ENCODE measurements at places on chromosomes 4 and X.

- no peak for DNase-seq
Measured at GRCh38 chr4:22029803-22030202, 81.2 kb upstream of the KCNIP4 start.

- no peak for DNase-seq
Measured at GRCh38 chrX:97705936-97706335, 822.2 kb downstream of the RPA4 start.

- no peak for DNase-seq
Measured at GRCh38 chr4:156837625-156838345, 133.8 kb downstream of the PDGFC start.

DNA sequence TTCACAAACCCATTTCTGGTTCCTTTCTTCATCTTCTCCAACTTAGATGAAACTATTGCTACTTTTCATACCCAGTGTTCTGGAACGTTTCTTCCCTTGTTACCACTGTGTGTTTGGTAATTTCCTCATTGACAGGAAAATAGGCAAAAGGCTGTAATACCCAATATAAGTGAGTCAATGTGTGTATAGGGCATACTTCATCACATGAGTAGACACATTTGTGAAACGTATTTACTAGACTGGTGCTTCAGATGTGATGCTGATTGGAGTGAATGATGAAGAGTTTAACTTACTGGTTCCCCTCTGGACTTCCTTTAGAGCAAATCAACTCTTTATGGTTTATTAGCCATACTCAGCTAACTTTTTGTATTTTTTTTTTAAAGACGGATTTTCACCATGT lies 195.1 kb upstream of the ATP6AP2 start:
- DNase-seq, result no peak

DNA sequence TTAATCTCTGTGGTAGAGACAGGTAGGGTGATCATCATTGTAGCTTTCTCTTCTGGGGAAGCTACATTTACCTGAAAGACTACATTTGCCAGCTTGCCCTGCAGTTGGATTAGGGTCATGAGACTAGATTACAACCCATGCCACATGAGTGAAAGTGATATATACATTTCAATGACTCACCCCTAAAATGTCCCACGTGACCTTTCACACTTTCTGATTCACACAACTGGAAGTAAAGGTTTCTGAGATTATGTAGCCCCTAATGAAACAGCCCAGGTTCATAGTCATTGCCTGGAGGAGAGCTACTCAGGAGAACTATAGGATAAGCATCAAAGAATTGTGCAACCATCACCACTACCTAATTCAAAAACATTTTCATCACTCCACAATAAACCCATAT lies 17.8 kb downstream of the PDCL2 start:
- no peak for DNase-seq

DNA sequence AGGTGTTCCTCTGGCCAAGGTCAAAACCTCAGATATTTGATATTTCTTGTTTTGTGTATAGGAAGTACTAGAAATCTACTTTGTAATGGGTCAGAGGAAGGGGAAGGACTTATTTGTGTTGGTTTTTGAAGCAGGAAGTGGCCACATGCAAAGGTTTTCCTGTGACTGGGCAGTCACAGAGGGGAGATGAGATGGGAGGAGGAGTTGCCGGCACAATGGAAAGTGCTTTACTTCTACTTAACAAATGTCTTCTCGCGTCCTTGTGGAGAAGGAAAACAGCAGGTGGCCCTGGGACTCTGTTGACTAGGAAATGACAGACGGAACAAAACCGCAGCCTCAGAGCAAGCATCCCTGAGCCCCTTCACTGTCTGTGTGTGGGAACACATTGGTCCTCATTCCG lies 46.6 kb downstream of the SHROOM2 start:
- DNase-seq, result no peak

DNA sequence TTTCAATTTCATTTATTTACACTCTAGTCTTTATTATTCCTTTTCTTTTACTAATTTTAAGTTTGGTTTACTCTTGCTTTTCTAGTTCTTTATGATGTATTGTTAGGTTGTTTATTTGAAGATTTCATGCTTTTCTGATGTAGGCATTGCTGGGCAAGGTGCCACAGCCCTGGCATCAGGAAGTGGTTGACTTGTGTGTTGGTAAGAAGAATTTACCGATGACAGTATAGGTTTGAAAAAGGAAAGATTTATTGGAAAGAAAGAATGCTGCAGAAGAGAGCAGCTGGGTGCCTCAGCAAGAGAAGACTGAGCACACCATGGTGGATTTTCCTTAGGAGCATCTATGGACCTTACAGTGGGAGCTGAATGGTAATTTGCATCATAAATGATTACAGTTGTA lies 153.2 kb downstream of the KLF8 start:
- DNase-seq, result peak; percentile 4

Measured in T-helper 1 cell (primary cell).